ENCODE measurements at places on chromosomes 16 and 17. TPM values are rescaled to one million over a fixed set of nuclear protein-coding genes. Genes with fewer than 3 reads are reported as not detected.

Gene LGALS9
- 14.7 TPM for total RNA-seq

Gene TMC7
- 0.38 TPM for total RNA-seq

Gene SLFN14
- total RNA-seq: not detected

Gene RAI1
- 34.0 TPM for total RNA-seq

Gene UBFD1
- total RNA-seq: 61.3 TPM

- DNase-seq: no peak
Measured at GRCh38 chr16:48535831-48536613, 74.0 kb downstream of the N4BP1 start.

DNA sequence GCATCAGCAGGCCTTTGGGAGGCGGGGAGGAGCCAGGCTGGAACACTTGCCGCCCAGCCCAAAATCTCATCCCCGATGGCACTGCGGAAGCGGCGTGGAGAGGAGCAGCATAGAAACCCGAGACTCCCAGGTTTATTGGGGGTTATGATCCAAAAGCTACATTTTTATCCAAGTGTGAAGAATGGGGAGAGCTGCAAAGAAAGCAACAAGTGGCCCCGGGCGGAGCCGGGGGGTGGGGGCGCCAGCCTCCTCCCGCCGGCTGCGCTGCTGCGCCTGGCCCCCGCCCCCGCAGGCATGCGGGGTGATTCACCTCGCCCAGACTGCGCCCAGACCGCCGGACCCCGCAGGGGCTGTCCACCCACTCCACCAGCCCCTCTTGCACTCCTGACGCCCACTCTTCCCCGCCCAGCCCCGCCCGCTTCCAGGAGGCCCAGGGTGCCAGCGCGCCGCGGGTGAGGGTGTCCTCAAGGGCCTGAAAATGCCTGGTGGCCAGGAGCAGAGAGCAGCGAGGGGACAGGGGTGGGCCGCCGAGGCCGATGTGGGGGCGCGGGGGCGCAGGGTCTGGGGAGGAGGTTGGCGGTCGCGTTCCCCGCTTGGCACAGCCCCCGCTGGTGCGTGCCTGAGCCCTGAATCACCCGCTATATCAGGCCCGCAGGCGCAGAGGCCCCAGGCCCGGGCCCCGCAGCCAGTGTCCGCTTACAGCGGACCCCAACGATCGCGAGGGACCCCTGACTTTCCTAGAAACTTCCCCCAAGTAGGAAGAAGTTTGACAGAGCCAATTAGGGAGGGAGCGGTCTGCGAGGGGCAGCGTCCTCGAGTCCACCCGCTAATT lies 1.3 kb downstream of the CAVIN1 start:
- DNase-seq: no peak

- DNase-seq: no peak
Measured at GRCh38 chr16:85422632-85423550, 190.2 kb upstream of the GSE1 start.

- DNase-seq: no peak
Measured at GRCh38 chr16:58046054-58046881, 20.7 kb downstream of the MMP15 start.

DNA sequence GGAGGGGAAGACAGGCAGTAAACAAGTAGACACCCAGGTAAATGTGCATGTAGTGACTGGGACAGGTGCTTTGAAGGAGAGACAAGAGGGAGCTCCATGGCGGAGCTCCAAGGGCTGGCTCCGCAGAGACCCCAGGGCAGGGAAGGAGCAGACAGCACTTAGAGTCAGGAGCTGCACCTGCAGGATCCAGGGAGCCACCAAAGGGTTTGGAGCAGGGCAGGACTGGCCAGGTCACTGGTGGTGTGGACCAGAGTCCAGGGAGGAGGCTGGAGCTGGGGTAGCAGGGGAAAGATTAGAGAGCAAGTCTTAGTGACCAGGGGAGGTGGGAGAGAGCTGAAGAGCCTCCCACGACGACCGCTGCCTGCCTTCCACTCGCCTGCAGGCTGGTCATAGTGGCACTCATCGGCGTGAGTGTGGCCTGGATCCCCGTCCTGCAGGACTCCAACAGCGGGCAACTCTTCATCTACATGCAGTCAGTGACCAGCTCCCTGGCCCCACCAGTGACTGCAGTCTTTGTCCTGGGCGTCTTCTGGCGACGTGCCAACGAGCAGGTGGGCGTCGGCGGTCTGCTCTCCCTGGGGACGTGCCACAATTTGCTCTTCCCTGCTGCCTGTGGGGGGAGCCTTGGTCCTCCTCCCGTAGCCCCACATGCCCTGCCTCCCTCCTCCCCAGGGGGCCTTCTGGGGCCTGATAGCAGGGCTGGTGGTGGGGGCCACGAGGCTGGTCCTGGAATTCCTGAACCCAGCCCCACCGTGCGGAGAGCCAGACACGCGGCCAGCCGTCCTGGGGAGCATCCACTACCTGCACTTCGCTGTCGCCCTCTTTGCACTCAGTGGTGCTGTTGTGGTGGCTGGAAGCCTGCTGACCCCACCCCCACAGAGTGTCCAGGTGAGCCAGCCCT lies 14.7 kb upstream of the FAM83G start:
- no peak for DNase-seq

DNA sequence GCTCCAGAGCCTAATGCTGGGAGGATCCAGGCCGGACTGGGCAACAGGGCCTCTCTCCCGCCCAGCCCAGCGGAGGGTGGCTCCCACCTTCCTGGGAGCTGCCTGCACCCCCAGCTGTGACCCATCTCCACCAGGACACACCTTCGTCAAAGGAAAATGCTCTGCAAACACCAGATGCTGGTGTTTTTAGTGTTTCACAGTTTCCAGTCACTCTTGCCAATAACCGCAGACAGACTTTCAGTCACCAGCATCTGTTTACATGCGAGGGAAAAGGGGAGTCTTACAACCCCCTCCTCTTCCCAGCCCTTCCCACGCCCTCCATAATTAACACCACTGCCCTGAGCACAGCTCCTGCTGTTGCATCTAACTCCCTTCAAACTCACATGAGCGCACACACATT lies 25.3 kb downstream of the KLHDC4 start:
- DNase-seq: no peak

DNA sequence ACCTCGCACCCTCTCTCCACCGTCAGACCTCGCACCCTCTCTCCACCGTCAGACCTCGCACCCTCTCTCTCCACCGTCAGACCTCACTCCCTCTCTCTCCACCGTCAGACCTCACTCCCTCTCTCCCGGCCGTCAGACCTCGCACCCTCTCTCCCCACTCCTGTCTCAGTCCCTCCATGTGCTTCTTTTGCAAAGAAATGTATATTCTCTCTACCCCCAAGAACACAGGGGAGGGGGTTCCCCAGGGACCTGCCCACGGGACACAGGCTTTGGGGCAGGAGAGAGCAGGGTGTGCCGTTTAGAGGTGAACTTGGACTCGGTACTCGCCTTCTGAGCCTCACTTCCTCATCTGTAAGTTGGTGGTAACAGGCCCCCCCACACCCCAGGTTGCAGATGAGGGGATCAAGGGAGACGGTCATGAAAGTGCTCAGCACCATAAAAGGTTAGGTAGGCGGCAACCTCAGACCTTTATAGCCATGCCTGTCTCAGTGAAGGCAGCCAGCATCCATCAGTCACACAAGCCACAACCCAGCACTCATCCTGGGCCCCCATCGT lies 63.7 kb downstream of the RPH3AL start:
- DNase-seq: no peak

DNA sequence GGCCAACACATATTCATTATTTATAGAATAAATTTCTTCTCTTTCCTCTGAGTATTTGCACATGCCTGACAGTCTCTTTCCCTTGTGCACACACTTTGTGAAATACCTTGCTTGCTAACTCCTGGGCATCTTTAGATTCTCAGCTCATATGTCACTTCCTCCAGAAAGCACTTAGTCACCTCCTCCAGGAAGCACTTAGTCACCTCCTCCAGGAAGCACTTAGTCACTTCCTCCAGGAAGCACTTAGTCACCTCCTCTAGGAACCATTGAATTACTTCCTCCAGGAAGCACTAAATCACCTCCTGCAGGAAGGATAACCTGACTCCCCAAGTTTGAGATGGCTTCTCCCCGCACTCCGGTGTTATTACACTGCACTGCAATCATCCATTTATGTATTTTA lies 462.5 kb upstream of the EEF2KMT start:
- no peak for DNase-seq

- no peak for DNase-seq
Measured at GRCh38 chr17:30405161-30405560, 26.4 kb downstream of the CPD start.

- no peak for DNase-seq
Measured at GRCh38 chr17:17565471-17566339, 25.8 kb downstream of the PEMT start.

- peak; percentile 41 for DNase-seq
Measured at GRCh38 chr17:32142857-32143526, 690 bp downstream of the RHOT1 start.

DNA sequence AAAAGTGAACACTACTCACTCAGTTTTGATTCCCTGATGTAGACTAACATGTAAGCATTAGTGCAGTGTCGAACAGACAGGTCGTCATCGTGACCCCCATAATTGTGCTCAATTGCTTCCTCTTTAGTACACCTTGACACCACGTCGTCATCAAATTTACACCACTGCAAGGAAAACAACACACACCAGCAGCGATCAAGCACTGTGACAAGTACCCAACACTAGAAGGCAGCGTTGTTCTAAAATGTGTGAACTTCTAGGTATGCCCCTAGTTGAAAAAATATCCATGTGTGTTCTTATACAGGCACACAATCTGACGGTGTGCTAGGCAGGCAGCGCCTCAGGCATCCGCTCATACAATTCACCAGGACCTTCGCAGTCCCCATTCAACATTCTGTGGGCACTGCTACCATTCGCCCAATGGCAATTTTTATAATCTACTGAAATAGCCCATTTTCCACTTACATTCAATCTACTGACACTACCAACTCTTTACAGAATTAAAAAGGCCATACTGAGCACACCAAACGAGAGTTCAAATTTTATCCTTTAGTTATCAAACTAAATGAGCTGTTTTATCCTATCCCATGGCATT lies 23.1 kb downstream of the LITAFD start:
- peak; percentile 43 for DNase-seq

DNA sequence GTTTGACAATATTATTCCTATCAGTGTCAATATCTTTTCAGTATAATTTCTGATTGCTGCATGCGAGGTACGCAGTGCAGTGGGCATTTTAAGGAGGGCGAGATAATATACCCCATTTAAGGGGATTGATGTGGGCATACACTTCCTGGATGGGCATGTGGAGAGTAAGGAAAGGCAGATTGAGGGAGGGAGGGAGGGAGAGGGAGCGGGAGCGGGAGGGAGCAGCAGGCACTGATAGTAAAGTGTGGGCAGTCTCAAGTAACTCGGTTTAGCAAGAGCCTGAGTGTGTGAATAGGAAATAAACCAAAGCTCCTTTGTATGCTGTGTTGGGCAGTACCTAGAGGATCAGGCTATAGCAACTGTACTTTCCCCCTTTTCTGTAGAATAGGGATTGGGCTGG lies 5.1 kb downstream of the BPTF start:
- DNase-seq: no peak

GRCh38 chr17:29107933-29108822 lies 65.2 kb downstream of the PIPOX start:
- DNase-seq: no peak

GRCh38 chr17:17416007-17416399 lies 60.8 kb upstream of the MED9 start:
- DNase-seq: no peak

- no peak for DNase-seq
Measured at GRCh38 chr16:64317601-64318000, 804.3 kb downstream of the CDH11 start.

- DNase-seq: peak; percentile 88
Measured at GRCh38 chr17:55769625-55770000, 18.8 kb downstream of the PCTP start.

DNA sequence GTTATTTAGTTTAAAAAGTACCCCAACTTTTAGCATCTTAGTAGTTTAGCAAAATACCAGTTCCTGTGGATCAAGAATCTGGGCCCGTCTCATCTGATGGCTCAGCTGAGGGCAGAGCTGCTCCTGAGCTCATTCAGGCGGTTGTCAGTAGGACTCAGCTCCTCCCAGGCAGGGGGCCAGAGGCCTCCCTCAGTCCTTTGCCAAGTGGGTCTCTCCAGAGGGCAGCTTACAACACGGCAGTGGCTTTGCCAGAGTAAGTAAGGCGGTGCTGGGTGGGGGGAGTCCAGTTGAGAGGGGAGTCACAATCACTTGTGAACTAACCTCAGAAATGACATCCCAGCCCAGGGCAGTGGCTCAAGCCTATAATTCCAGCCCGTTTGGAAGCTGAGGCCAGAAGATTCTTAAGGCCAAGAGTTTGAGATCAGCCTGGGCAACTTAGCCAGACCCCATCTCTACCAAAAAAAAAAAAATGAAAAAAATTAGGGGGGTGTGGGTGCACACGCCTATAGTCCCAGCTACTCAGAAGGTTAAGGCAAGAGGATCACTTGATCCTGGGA lies 81.5 kb upstream of the MED9 start:
- no peak for DNase-seq

DNA sequence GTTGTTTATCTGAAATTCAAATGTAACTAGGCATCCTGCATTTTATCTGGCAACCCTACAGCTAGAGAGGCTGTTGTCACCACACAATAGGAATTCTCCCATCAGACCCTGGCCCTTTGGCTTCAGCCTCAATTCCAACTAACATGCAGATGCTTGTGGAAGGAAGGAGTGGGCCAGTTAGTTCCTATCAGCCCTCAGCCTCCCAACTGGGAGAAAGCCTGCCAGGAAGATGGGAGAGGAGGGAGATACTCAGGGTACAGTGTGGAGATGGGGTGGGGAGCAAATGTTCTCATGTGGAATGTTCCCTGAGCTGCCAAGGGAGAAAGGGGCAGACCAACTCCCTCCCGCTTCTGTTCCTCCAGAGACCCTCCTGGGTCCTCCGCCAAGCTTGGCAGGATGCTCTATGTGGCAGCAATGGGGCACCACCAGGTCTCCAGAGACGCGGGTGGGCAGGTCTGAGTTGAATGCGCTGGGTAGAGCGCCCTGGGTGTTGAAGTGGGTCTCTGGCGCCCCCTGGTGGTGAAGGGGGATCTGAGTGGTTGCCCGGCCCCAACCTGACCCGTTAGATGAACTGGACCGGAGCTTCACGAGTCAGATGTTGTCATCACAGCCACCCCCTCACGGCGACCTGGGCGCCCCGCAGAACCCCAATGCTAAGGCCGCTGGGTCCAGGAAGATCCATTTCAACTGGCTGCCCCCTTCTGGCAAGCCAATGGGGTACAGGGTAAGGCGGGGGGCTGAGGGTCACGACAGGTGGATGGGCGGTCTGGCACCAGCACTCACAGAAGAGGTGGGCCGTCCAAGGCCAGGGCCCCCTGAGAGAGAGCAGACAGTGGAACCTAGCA lies 15.2 kb downstream of the GALK1 start:
- peak; percentile 77 for DNase-seq

- no peak for DNase-seq
Measured at GRCh38 chr17:32805029-32805976, 71.6 kb downstream of the MYO1D start.

DNA sequence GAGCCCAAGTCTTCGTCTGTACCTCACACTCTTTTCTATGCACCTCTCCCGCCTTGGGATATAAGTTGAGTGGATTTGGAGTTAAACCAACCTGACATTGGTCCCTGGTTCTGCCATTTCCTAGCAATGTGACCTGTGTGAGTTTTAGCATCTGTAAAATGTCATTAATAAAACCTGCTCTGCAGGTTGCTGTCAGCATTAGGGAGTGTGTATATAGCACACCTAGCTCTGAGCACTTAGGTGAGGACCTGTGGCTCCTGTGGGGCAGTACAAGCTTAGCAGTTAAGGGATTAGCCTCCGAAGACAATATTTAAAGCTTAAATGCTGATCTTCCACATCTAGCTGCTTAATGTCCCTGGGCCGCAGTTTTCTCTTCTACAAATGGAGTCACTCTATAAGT lies 248.0 kb downstream of the TMEM114 start:
- no peak for DNase-seq

All from lower leg skin (tissue), 4 donors.